ENCODE measurements at places on chromosomes 16 and 17.

DNA sequence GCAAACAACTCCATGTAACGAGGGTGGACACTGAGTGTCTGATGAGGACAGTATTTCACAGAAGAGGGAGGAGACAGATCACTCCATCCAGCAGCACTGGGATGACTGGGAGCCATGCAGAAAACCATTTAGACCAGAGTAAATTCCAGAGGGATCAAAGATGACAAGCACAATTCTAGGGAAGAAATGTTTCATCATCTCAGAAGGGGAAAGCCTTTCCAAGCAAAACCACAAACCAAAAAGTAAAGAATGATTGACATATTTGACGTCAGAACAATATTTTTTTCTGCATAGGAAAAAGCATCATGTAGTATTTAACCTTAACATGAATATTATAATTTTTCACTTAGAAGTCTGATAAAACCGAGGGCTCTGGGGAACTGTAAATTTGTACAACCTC is 4.8 kb downstream of the DNASE1 start:
- peaks cover 46% of the 10 kb centered on the region for H3K36me3 ChIP-seq
- H3K27ac ChIP-seq: peak overlapping the region; percentile 60
- H3K4me3 ChIP-seq: no peak overlapping the region
- DNase-seq: no peak

- no peak overlapping the region for H3K4me3 ChIP-seq
- H3K4me1 ChIP-seq: peaks cover 43% of the 10 kb centered on the region
- no peak for DNase-seq
- no peaks in the 10 kb centered on the region for H3K36me3 ChIP-seq
Observed at GRCh38 chr17:19720210-19720475, 3.8 kb upstream of the SLC47A2 start.

- H3K27me3 ChIP-seq: no peaks in the 10 kb centered on the region
- peak; percentile 41 for DNase-seq
- no peaks in the 10 kb centered on the region for H3K36me3 ChIP-seq
- peak overlapping the region; percentile 84 for H3K27ac ChIP-seq
- H3K4me1 ChIP-seq: peaks cover 61% of the 10 kb centered on the region
Observed at GRCh38 chr17:81870131-81870980, 781 bp downstream of the ARHGDIA start.

DNA sequence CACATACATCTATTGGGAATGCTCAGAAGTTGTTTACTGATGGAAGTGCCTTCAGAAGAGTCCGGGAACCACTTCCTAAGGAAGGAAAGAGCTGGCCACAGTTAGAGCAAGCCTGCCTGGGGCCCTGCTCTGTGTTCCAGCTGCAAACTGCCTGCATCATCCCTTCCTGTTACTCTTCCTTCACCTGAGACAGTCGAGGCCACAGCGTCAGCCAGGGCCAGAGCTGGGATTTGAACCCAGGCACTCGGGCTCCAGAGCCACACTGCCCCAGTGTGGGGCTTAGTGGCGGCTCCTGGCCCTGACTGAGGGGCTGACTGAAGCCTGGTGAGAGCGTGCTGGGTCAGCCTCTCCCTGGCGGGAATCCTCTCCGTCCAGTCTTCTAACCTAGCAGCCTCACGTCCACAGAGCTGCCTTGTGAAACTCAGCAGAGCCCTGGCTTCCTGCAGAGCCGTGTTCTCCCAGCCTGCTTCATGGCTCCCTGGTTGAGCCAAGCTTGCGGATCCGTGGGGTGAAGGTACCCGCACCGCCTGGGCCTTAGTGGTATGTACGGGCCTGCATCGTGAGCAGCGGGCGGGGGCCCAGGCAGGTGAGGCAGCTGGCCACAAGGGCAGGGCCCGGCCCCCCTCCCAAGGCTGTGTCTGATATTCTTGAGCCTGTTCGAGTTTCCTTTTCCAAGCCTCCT is 4.6 kb upstream of the C17orf99 start:
- H3K4me3 ChIP-seq: no peak overlapping the region
- peaks cover 42% of the 10 kb centered on the region for H3K4me1 ChIP-seq
- no peak overlapping the region for H3K27ac ChIP-seq
- no peaks in the 10 kb centered on the region for H3K36me3 ChIP-seq

- H3K36me3 ChIP-seq: no peaks in the 10 kb centered on the region
- peaks cover 21% of the 10 kb centered on the region for H3K4me1 ChIP-seq
- H3K27ac ChIP-seq: peak overlapping the region; percentile 20
- H3K4me3 ChIP-seq: no peak overlapping the region
- DNase-seq: no peak
Observed at GRCh38 chr16:84218176-84218823, 21.5 kb downstream of the KCNG4 start.

DNA sequence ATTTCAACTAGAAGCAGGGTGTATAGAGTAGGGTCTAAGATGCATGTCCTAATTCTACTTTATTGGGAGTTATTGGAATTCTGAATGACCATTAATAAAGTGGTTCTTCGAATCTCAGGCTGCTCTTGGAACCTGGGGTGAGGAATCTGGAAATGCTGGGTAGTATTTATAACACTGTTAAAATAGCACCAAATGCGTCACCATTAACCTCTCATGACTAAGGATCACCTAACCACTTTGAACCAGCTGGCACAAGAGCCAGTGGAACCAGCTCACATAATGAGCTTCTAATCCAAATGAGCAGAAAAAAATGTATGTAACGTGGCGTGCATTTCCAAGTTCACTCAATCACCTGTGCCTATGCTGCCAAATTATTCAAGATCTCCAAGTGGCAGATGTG is 281.7 kb downstream of the GRIN2A start:
- no peak for DNase-seq
- H3K36me3 ChIP-seq: no peaks in the 10 kb centered on the region
- H3K27ac ChIP-seq: no peak overlapping the region
- peaks cover 8% of the 10 kb centered on the region for H3K27me3 ChIP-seq
- H3K4me3 ChIP-seq: no peak overlapping the region

DNA sequence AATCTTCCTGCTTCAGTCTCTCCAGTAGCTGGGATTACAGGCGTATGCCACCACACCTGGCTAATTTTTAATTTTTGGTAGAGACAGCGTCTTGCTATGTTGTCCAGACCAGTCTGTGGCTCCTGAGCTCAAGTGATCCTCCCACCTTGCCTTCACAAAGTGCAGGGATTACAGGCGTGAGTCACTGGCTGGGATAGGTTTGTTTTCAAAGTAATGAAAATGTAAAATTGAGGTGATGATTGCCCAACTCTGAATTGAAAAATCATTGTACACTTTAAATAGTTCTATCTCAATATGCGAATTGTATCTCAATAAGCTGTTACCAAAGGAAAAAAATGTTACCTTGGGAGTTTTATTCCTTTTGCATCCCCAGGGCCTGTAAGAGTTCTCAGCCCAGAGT is 1.2 kb upstream of the AMFR start:
- peak overlapping the region; percentile 77 for H3K4me3 ChIP-seq
- peaks cover 34% of the 10 kb centered on the region for H3K4me1 ChIP-seq
